ENCODE measurements at places on chromosomes 16 and 17. TPM values are rescaled to one million over a fixed set of nuclear protein-coding genes. Genes with fewer than 3 reads are reported as not detected.

CCL16 gene
- total RNA-seq: not detected

KCNH6 gene
- total RNA-seq: not detected

MRPL28 gene
- 39.2 TPM for total RNA-seq

ZNF276 gene
- total RNA-seq: 9.4 TPM

EPN2 gene
- total RNA-seq: 43.1 TPM

HOXB1 gene
- not detected for total RNA-seq

TACO1 gene
- 14.1 TPM for total RNA-seq

FBXL16 gene
- 0.13 TPM for total RNA-seq

AOC3 gene
- 1.3 TPM for total RNA-seq

KRTAP4-4 gene
- not detected for total RNA-seq

TBC1D28 gene
- not detected for total RNA-seq

KRTAP9-2 gene
- not detected for total RNA-seq

UMOD gene
- not detected for total RNA-seq

PDXDC1 gene
- total RNA-seq: 96.7 TPM

Data from smooth muscle cell of the pulmonary artery (primary cell).